ENCODE measurements at places on chromosomes 13 and 19.

GRCh38 chr19:29365836-29366417, 153.0 kb upstream of the UQCRFS1 start:
- no peak for DNase-seq

DNA sequence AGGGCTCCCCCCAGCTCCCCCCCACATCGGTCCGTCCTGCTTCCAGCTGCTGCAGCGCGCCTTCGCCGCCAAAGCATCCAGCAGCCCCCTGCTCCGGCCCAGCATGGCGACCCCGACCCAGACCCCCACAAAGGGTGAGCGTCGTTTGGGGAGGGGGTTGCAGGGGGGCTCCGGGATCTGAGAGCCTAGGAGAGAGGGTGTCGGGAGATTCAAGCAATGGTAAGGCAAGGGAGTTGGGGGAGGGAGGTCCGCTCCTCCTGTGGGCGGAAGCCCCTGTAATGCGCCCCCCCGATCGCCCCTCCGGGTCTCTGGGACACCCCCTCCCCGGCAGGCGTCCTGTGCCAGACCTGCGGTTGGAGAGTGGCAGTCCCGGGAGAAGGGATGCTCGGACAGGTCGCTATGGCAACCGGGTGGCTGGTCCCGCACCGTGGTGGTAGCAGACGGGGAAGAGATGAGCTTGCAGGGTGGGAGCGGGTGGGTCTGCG, at the start of gene FXYD7:
Gene FXYD7, plus strand, starts transcription at position 25 of the 485 bp plus-strand sequence. Its CDS starts 79 bp downstream, at position 104.
- no peak for DNase-seq

GRCh38 chr19:11400798-11401197, 16.7 kb upstream of the EPOR start:
- no peak for DNase-seq

- peak; percentile 54 for DNase-seq
These were observed 5.8 kb upstream of the TLE2 start for GRCh38 chr19:3034656-3035541.

DNA sequence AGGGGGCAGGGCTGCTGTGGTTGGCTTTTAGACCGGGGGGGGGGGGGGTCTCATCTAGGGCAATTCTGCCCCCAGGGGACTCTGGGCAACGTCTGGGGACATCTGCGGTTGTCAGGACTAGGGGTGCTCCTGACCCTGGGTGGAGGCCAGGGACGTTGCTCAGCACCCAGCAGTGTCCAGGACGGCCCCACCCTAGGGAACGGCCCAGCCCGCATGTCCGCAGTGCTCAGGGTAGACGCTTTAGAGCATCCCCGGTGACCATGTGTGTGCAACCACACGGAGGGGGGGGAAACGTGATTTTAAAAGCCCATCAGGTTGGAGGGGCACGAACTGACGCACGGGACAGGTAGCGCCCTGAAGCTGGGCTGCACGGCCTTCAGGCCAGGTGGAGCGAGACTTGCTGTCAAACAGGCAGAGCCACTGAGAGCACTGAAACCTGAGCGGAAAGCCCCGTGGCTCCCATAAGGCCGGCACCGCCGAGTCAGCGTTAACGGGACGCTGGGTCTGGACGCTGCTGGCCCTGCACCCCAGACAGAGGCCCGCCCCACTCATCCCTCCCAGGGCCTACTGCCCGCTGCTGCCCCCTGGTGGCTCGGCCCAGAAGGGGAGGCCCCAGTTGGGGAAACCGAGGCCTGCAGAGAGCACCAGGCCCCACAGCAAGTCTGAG, 8.3 kb downstream of the CACTIN start:
- peak; percentile 50 for DNase-seq

- no peak for DNase-seq
These were observed 218.3 kb downstream of the DCT start for GRCh38 chr13:94261163-94261562.

DNA sequence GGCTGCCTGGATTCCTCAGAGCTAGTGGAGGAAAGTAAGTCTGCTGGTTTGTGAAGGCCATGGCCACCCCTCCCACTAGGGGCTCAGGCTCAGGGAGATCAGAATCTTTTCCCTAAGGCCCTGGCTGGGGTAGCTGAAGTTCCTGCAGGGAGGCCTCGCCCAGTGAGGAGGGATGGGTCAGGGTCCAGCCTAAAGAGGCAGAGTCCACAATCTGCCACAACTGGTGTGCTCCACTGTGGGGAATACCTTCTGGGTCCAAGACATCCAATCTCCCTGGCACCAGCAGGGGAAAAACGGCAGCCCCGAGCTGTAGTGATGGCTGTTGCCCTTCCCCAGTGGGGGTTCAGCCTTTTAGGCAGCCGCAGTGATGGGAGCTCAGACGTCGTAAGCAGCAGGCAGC, 23.2 kb downstream of the IGFL3 start:
- no peak for DNase-seq

- DNase-seq = no peak
These were observed 11.2 kb downstream of the ZNF565 start for GRCh38 chr19:36203293-36203692.

- no peak for DNase-seq
These were observed 711 bp upstream of the FOSB start for GRCh38 chr19:45467115-45467455.

GRCh38 chr13:21297914-21298831, 121.7 kb downstream of the MRPL57 start:
- peak; percentile 87 for DNase-seq

- DNase-seq = no peak
These were observed 217.4 kb downstream of the DLEU7 start for GRCh38 chr13:50626101-50626547.

- DNase-seq = no peak
These were observed 287.4 kb upstream of the NBEA start for GRCh38 chr13:34654647-34655046.

DNA sequence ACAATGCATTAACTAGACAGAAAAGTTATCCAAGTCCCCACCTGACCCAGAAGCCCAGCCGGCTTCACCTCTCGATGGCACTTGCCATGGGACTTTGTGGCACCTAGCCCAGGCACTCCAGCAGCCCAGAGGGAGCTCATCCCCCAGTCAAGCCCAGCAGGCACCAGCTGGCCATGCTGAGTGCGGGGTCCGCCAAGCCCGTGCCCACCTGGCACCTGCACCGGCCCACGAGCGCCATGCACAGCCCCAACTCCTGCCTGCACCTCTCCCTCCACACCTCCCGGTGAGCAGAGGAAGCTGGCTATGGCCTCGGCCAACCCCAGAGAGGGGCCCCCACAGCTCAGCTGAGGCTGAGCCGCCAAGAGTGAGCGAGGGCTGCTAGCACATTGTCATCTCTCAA, 1759.1 kb downstream of the OLFM4 start:
- DNase-seq = no peak

DNA sequence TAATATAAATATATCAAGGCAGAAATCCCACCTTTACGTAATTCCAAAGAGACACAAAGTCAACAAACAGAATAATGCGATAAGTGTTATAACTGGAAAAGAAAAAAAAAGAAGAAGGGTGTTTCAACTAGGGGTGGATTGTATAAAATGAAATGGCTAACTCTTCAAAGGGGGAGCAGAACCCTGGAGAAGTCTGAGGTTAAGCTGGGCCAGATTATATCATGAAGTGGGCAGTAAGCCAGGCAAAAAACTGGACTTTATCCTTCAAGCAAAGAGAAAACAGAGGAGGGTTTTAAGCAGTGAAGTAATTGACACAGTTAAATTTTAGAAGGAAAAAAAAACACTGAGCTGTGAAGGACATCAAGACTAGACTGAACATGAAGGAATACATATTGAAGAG, 41.9 kb downstream of the TBC1D4 start:
- no peak for DNase-seq

DNA sequence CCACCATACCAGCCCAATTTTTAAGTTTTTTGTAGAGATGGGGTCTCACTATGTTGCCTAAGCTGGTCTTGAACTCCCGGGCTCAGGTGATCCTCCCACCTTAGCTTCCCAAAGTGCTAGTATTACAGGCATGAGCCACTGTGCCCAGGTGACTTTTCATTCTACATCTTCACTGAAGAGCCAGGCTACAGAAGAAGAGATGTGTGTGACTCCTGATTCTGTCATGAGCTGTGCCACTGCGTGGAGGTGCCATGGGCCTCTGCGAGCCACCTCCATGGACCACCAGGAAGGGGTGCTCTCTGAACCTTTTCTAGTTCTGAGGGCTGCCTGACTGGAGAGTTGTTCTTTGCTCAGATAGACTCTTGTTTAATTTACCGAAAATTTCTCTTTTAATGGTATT, 56.6 kb upstream of the RANBP3 start:
- DNase-seq = no peak

DNA sequence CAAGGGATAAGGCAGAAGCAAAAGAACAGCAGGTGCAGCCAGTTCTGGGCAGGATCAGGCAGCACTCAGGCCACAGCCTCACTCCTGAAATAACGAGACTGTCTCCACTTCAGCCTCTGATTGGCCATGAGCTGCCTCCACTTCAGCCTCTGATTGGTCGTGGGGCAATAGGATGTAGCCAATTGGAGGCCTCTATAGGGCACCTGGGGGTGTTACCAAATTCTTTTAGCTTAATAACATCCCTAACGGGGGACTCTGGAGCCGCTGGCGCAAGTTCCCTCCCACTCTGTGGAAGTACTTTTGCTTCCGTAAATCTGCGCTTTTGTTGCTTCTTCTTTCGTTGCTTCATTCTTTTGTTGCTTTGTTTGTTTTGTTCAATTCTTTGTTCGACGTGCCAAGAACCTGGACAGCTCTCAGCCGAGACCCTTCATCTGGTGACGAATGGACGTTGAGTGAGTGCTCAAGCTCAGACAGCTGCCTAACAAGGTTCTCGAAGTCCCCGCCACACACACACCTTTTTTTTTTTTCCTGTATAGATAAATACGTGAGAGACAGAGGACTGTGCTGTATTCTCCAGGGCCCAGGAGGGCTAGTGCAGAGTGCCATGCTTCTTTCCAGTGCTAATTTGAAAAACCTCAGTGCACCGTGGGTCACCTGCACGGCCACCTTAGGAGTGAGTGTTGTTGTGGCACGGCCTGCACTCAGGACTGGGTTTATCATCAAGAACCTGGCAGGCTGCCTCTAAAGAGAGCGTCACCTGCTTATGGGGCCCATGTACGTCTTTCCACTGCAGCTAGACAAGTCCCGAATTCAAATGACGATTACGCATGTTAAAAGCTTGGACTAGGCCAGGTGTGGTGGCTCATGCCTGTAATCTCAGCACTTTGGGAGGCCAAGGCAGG, 32.0 kb upstream of the TUBGCP3 start:
- no peak for DNase-seq

DNA sequence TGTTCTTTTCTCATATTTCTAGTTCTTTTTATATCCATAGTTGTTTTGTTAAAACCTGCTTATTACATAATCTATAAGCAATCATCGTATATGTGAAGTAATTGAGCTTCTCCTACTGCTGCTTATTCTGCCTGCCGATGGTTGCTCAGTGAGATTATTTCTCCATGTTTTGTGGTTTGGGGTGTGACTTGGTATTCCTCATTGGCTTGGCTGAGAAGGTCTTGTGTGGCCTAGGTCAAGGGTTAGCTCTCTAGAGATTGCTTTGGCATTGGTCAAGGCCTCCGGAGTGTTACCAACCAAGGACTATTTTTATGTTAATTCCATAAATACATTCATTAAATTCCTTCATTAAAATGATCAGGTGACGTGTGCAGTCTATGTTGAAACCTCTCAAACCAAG, 302.8 kb downstream of the MYO16 start:
- DNase-seq = no peak

DNA sequence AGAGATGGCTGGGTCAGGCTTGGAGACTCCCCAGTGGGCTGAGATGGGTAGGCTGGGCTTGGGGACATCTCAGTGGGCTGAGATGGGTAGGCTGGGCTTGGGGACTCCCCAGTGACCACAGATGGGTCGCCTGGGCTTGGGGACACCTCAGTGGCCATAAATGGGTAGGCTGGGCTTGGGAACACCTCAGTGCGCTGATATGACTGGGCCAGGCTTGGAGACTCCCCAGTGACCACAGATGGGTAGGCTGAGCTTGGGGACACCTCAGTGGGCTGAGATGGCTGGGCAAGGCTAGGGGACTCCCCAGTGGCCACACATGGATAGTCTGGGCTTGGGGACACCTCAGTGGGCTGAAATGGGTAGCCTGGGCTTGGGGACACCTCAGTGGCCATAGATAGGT, 12.8 kb downstream of the IQCN start:
- no peak for DNase-seq

- no peak for DNase-seq
These were observed 24.2 kb downstream of the FXYD5 start for GRCh38 chr19:35178701-35179100.

DNA sequence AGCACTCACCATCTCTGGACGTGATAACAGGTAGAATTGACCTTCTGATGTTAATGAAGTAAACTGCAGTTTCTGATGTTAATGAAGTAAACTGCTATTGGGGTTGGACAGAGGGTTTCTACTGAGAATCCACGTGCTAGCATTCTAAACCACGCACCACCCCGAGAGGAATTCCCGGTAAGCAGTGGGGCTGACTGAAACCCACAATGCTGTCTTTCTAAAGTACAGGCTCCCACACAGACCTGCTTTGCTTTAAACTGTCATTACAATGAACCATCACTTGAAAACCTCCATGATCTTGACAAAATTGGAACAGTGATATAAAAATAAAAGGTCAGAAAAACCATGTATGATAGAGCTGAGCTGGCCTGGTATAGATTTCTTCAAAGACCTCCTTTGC, 559.0 kb downstream of the FGF9 start:
- no peak for DNase-seq

Measured in stimulated activated CD4-positive, alpha-beta T cell treated with anti-CD3 and anti-CD28 coated beads, Interleukin-4, amount 100 ng/mL, for 24 hours (primary cell).